ENCODE measurements at places on chromosomes 3 and 15.

- DNase-seq, result no peak
Measured at GRCh38 chr3:142509079-142509478, 61.2 kb upstream of the XRN1 start.

GRCh38 chr3:12336099-12336498 is 47.2 kb downstream of the PPARG start:
- DNase-seq, result peak; percentile 65

DNA sequence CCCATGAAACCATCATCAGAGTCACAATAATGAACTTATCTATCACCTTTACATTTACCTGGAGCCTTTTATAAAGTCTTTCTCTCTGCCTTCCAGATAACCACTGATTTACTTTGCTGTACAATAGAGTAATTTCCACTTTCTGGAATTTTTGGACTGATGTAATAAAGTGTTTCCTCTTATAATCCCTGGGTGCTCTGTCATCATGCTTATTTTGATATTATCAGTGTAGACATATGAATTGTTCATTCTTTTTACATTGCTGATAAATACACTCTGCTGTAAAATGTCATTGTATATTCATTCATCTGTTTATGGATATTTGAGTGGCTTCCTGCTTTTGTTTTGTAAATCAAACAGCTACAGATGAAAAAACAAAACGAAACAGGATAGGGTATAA is 27.0 kb upstream of the IREB2 start:
- DNase-seq, result no peak

DNA sequence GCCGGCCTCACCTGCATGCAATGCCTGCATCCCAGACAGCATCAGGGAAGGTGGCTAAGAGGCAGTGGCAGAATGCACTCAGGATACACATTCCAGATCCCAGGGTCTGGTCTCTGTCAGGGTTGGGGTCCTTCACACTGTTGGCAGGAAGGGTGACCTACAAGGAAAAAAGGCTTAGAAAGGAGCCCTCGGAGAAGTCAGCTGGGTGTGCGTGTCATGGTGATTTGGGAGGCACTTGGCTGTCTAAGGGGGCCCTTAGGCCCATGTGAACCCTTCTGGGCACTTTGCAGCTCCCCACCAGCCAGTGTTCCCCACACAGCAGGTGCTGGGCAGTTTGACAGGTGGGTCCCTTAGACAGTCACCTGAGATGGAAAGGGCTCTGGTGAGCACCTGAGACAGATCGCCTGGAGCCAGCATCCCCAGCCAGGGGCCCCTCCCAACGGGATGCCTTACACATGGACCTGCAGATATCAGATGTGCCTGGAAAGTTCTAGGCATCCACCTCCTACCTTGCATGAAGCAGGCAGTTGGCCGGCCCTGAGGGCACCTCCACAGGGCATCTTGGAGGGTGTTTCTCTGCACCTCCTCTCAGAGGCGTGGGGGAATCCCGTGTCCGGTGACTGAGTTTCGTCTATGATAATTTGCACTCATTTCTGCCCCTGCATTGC is 131.6 kb downstream of the LRRK1 start:
- DNase-seq, result no peak

All from CD4-positive, alpha-beta memory T cell (primary cell).